ENCODE measurements at places on chromosomes 12 and 14.

DNA sequence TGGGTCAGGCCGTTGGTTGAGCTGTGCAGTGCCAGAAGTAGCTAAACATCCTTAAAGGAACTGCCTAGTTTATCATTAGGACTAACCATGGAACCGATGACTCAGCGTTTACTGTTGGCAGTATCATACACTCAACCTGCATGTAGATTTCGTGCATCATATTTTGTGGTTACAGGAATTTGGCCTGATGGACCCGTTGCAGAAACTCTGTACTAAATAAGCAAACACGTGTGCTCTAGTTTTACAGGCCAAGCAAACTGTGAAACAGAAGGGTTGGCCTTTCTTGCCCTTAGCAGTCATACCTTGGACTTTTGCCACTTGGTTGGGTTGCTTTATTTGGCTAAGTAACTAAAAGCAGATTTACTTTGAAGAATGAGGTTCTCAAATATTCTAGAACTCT, 35.6 kb downstream of the DGLUCY start:
- no peak for DNase-seq

- DNase-seq = no peak
Observed at GRCh38 chr14:20002319-20002718, 356 bp downstream of the OR4Q2 start.

DNA sequence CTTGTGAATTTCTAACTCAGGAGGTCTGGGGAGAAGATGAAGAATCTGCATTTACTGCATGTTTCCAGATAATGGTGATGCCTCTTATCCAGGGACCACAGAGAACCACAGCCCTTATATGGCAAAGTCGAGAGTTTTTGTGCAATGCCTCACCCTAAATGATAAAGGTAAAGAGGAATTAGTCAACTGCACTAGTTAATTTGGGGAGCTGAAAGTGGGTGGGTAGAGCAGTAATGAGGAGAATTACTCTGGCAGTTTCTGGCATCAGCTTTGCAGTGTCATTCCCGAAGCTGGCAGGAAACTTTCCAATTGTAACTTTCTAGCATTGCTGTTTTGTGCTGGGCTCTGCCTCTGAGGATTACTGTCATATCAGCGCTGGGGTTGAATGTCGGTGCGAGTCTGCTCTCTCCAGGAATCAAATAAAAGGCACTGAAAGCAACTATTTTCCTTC, 10.3 kb downstream of the EGLN3 start:
- no peak for DNase-seq

DNA sequence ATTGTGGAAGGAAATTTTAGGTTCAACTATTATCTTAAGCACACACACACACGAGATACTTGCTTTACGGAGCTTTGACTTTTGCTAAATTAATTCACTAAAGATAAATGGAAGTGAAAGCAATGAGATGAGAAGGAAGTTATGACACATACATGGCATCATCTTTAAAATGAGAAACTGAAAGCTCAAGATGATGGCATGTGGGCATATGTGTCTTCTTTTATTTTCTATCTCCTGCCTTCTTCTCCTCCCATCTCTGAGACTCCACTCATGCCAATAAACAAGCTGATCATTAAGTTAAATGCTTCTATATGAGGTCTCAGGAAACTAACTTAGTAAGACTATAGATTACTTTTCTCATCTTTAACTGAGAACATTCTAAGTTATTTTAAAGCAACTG, 216.7 kb downstream of the MED13L start:
- DNase-seq = peak; percentile 16

- DNase-seq = no peak
Observed at GRCh38 chr14:85234156-85235025, 295.6 kb upstream of the FLRT2 start.

- DNase-seq = peak; percentile 80
Observed at GRCh38 chr14:91418387-91419043, 895 bp upstream of the CCDC88C start.

- DNase-seq = no peak
Observed at GRCh38 chr12:53623548-53624385, 2.4 kb downstream of the ATF7 start.

- DNase-seq = no peak
Observed at GRCh38 chr12:23707270-23707669, 242.2 kb downstream of the SOX5 start.
